Mesenteric fat pad (tissue), 1 donor: ENCODE measurements at places on chromosomes 2 and 18. TPM values are rescaled to one million over a fixed set of nuclear protein-coding genes. Genes with fewer than 3 reads are reported as not detected.
A peak's percentile ranks its signal among the peaks of the same experiment; 100 is the strongest.

- no peak for DNase-seq
These were observed 57.7 kb downstream of the INHBB start for GRCh38 chr2:120403676-120404075.

DNA sequence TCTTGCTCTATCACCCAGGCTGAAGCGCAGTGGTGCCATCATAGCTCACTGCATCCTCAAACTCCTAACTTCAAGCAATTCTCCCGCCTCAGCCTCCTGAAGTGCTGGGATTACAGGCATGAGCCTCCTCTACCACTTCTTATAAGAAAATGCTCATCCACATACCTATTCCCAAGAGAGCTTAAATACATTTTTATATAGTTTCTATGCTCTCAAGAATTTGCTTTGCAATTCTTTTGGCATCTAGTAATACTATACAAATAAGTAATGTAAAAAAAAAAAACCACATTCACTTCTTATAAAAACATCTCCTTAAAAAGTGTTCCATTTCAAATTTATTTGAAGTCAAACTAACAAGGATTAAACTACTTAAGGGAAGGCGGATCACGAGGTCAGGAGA, 197.3 kb downstream of the DNAH7 start:
- no peak for DNase-seq

DNA sequence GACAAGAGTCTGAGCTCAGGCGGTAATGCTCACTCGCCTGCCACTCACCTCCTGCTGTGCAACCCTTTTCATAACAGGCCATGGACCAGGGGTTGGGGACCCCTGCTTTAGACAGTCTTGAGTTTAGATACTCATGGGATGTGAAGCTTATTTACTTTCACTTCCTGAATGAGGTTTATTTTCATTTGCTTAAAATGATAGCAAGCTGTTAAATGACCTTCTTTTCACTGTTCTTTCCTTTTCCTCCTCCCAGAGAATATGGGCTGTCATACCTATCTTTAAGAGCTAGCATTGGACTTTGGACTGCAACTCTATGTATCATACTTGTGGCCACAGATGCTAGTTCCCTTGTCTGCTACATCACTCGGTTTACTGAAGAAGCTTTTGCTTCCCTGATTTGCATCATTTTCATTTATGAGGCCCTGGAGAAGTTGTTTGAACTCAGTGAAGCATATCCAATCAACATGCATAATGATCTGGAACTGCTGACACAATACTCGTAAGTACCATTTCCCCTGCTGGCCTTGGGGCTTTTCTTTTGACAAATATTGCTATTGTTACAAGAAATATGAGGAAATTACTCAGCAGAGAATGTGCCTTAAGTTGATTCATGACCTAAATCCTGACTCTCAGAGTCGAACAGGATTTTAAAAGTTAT, 168.5 kb downstream of the DPP4 start:
- no peak for DNase-seq

DNA sequence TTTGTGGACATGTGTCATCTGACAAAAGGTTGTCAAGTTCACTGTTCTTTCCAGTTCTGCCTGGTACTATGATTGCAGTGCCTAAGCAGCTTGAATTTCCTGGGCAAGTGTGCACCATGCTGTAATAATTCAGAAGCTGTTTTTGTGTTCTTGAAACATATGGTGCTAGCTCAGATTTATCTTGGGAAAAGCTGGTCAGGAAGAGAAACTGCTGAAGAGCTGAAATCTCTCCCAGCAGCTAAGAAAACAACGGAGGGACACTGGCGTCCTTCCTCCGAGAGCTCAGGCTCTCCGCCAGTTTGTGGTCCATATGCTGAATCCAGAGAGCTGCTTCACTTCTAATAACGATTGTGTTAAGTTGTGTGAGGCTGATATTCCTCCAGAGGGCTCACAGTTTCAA, 642.0 kb downstream of the DPP10 start:
- DNase-seq = no peak

GRCh38 chr18:59416818-59417217, 57.8 kb upstream of the LMAN1 start:
- DNase-seq = no peak

GRCh38 chr2:122273785-122274419, 518.5 kb downstream of the TSN start:
- DNase-seq = no peak

DNA sequence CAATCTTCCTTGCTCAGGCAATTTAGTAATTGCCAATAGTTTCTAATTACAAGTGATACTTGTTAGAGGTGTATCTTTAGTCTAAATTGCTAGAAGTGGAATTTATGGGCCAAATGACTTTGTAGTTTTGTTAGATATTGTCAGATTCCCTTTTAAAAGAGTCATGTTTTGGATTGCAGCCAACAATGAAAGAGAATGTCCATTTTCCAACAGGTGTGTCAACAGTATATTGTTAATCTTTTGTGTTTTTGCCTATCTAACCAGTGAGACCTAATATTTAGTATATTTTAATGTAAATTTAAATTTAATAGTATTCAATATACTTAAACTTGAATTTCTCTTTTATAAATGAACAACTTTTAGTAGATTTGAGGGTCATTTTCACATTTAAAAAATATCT, 259.4 kb upstream of the ETAA1 start:
- DNase-seq = no peak

DNA sequence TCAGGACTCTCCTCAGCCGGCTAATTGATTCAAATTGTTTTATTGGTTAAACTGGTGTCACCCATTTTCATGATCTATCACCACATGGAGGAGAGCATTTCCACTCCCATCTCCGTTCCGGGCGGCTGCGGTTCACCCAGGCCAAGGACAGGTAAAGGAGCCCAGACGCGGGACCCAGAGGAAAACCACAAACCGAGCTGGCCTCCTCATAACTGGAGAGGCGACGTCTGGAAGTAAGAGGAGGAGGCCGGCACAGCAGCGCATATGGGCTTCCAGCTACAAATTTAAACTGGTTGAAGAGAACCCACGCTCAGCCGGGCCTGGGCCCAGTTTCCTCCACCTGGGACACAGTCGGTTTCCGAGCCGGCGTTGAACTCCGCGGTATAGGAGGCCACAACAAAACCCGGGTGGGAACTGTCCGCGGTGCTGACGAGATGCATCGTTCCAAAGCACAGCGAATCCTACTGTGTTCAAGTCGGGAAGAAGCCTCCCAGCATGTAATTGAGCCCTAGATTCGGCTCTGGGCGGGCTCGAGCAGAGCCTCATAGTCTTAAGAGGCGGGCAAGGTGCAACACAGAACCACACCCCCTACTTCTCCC, 3.0 kb upstream of the SKOR2 start:
- no peak for DNase-seq

- DNase-seq = no peak
These were observed 356.2 kb downstream of the GPD2 start for GRCh38 chr2:156792242-156792840.

- DNase-seq = no peak
These were observed 32.7 kb upstream of the C1GALT1C1L start for GRCh38 chr2:43708891-43709290.

- no peak for DNase-seq
These were observed 479.2 kb upstream of the ACVR2A start for GRCh38 chr2:147365622-147366021.

GRCh38 chr2:235116885-235117492, 165.2 kb downstream of the SH3BP4 start:
- DNase-seq = no peak

GRCh38 chr18:75612456-75612855, 185.0 kb upstream of the SMIM21 start:
- DNase-seq = no peak

- DNase-seq = no peak
These were observed 22.6 kb downstream of the FER1L5 start for GRCh38 chr2:96665083-96665569.

- no peak for DNase-seq
These were observed 2.3 kb downstream of the RNF103 start for GRCh38 chr2:86621280-86621943.

DNA sequence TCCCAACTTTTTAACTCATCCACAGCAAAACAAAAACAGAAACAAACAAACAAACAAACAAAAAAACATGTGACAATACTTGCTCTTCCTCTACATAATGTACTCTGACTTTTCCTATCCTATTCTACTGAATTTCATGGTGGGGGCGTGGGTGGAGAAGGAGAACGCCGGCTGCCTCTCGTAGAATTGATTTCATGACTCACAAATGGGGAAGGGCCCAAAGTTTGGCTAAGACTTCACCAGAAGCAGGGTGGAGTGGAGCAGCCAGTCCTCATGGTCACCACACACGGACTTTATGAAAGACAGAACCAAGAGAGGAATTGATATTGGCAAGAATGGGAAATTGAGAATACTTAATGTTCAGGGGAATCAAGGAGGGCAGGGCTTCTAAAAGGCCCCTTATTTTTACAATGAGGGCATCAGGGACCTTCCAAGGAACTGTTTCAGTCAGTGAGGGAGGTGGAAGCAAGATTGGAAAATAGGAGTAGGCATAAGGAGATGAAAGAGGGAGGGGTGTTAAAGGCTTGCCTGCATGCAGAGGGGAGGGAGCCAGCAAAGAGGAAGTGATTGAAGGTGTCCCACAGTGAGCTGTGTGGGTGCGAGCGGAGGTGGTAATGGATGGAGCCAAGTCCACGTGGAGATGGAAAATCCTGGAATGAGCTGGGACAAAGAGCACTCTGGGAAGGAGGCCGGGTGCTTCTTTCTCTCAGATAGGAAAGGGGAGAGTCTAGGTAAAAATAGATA, 27.9 kb downstream of the MARCHF4 start:
- DNase-seq = no peak

GRCh38 chr2:100650151-100650550, 87.4 kb downstream of the PDCL3 start:
- no peak for DNase-seq

DNA sequence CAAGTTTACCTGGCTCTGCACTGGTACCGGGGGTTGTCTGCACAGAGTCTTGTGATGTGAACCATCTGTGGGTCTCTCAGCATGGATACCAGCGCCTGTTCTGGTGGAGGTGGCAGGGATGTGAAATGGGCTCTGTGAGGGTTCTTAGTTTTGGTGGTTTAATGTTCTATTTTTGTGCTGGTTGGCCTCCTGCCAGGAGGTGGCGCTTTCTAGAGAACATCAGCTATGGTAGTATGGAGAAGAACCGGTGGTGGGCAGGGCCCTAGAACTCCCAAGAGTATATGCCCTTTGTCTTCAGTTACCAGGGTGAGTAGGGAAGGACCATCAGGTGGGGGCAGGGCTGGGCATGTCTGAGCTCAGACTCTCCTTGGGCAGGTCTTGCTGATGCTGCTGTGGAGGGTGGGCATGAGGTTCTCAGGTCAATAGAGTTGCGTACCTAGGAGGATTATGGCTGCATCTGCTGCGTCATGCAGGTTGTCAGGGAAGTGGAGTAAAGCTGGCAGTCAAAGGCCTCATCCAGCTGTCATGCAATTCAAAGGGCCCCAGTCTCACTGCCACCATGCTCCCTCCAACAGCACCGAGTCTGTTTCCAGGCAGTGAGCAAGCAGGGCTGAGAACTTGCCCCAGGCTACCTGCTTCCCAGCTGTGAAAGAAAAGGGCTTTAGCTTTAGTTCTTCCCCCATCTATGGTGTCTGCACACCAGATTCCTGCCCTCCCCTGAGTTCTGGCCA, 278.0 kb downstream of the METTL4 start:
- DNase-seq = no peak

- peak; percentile 60 for DNase-seq
These were observed 3.9 kb upstream of the MLPH start for GRCh38 chr2:237483018-237483731.

- DNase-seq = no peak
These were observed 18.0 kb downstream of the LRP1B start for GRCh38 chr2:142112757-142113221.

- DNase-seq = peak; percentile 84
These were observed 3.5 kb downstream of the ATP6V1B1 start for GRCh38 chr2:70939001-70939838.

GRCh38 chr18:63126134-63127069, 193.2 kb downstream of the BCL2 start:
- DNase-seq = no peak

DNA sequence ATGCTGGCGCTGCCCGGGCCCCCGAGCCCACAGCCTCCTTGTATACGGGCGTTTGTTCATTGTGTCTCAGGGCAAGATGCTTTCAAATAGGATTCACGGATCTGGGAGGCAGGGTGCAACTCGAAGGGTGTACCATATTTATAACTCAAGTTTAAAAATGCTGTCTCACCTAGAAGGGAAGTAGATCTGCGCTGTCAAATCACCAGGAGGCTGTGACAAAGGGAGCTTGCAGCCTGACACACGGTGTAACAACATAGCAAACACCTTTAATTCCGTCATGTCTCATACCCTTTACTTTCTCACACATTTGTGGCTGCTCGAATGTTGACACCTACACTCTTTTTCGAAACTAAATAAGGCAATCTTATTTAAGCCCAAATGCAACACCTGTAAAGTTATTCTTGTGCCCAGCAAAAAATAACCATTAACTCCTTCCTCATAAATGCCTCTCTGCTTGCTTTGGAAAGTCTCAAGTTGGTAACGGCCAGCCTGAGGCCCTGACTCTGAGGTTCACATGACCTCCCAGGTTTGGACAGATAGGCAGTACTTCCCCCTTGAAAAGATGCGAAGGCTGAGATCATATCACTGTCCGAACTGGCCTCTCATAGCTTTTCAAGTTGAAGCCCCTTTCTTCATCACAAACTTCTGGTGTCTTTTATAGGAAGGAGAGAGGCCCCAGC, 11.6 kb downstream of the ZEB2 start:
- DNase-seq = no peak

DNA sequence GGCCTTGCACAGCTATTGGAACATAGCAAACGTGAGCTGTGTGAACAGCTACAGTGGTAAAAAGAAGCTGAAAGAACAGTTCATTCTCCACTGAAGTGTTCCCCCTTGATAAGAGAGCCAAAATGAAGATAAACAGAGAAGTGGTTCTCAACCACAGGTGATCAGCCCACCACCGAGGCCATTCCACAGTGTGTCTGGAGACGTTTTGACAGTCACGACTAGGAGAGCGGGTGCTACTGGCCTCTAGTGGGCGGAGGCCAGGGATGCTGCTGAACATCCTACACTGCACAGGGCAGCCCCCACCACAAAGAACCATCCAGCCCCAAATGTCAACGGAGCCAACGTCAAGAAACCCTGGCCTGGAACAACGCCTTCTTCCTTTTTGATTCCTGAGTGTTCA, 38.4 kb downstream of the ADCY3 start:
- DNase-seq = peak; percentile 57

GRCh38 chr2:20803974-20804373, 18.9 kb downstream of the LDAH start:
- DNase-seq = no peak

DNA sequence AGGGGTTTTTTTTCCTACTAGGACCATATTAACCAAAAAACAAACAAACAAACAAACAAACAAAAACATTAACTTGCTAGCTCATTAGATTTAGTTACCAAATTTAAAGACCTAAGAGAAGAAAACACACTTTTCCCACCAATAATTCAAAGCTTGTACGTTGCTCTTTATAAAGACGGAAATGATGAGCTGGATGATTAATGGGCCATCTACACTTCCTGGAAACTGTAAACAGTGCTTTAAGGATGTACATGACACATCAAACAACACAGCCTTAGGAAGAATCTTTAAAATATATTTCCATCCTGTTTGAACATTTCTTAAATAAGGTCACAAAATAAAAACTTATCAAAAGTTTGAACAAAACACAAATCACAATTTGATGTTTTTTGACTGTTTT, 982 bp downstream of the BMP10 start:
- no peak for DNase-seq

The CD8B2 gene
- total RNA-seq = not detected

The LRRC30 gene
- not detected for total RNA-seq

The RIT2 gene
- total RNA-seq = not detected

The SLC16A14 gene
- 2.5 TPM for total RNA-seq

The GREB1 gene
- 3.8 TPM for total RNA-seq

The HOXD9 gene
- 6.1 TPM for total RNA-seq

The MAL gene
- total RNA-seq = not detected

The REG3A gene
- total RNA-seq = 3.3 TPM
